ENCODE measurements at places on chromosomes 5 and 9.

DNA sequence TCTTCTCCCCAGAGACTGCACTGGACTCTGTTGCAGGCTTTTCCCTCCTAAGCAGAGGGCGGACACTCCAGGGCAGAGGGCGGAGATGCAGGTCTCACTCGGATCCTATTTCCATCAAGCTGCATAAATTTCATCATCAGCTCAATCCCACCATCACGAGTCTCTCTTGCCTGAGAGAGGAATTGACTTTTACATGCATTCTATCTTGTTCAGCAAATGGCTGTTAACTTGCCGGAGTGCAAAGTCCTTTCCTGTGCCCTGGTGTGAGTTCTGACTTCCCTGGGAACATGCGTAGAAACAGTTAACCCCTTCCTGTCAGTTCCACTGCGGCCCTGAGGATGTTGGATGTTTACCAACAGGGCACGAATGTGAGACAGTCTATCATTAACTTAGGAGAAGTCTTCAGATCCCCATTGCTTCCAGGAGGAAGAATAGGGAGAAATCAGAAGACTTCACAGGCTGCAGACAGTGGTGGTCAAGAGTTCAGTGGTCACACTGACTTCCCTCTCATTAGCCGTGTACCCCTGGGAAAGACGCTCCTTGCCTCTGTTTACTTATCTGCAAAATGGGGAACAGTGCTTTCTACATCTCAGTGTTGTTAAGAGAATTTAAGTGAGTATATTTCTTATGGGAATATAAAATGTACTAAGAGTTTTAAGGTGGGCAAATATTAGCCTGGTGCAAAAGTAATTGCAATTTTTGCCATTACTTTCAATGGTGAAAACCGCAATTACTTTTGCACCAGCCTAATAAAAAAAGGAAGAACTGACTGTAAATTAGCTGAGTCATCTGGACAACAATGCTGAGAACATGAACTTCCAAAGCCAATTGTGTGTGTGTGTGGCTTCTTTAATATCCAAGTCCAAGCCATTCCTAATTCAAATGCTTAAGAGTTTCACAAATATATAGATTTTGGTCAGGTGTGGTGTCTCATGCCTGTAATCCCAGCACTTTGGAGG is 248.0 kb downstream of the DRD1 start:
- DNase-seq = no peak

- DNase-seq = no peak
Observed at GRCh38 chr9:124198948-124199347, 58.8 kb upstream of the NEK6 start.

DNA sequence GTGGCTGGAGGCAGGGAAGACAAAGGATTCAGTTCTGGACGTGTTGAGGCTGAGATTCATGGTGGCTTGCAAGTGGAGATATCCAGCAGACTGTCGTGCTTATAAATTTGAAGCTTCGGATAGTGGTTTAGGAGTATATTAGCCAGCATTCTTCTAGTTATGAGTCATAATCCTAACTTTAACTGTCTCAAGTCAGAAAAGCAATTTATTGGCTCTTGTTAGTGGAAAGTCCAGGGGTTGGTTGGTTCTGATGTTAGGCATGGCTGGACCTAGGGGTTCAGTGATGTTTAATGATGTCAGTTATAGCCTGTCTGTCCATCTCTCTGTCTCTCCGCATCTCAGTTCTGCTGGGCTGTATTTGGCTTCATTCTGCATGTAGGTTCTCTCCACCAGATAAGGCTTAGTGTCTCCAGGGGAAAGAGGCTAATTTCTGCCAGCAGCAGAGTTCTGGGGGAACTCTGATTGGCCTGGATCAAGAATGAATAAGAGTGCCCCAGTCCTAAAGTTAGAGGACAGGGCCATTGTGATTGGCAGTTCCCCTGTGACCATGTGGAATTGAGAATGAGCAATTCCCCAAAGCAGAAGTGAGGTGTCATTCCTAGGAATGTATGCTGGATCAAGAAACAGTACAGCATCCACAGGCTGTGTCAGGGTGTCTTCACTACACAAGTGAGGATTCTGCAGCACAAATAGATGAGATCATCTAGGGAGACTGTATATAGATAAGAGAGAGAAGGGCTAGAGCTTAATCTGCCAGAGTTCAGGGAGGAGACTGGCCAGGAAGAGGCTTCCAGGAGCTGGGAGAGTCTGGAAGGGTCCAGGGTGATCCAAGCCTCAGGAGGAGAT is 72.9 kb upstream of the SHB start:
- no peak for DNase-seq

GRCh38 chr9:114258218-114258617 is 64.7 kb upstream of the ORM1 start:
- DNase-seq = no peak

- no peak for DNase-seq
Observed at GRCh38 chr9:8365029-8365428, 565.5 kb upstream of the DMAC1 start.

DNA sequence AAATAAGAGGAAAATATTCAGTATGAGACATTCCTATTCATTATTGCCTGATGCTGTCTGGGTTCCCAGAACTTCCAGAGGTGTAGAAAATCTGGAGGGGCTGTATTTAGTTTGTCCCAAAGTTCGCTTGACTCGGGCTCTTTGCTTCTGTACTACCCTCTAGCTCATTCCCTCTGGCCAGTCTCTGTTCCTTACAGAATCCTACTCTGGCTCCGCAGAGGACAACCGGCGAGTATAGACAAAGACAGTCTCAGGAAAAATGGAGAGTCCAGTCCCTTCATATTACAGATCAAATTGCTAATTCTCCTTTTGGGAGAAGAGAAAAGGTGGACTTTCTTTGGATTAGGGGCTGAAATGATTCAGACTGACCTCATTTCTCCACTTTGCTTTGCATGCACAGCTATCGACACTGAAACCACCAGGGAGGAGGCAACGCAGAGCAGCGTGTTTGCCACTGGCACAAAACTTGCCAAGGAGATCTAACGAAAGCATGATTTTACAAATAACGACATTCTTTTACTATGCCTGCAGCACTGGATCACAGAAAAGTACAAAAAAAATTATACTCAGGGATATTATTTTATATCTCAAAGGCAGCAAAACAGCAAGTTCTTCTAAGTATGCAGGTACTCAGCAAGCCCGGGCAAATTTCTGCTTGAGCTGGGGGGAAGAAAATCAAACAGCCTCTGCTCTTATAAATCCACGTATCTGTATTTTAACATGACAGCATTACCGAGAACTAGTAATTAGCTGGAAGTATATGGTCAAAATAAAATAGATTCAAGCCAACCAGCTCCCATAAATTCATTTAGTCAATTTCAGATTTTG is 279.7 kb downstream of the NPR3 start:
- DNase-seq = no peak

DNA sequence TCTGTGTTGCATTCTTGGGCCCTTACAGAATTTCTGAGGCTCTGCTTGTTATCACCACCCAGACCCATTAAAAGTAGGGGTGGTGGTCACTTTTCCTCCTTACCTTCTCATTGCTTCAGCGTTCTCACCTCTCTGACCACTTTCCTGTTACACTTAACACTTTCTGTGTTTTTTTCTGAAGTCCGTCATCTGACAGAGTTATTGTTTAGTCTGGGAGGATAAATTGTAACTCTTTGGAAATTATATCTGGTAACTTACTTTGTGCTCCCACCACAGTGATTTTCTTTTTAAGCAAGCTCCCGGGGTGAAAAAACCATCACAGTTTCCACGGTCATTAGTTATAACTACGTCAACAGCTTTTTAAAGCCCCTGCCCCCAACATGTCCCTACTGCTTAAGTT is 211.2 kb upstream of the OTULINL start:
- no peak for DNase-seq

GRCh38 chr5:177169271-177169670 is 35.7 kb downstream of the NSD1 start:
- DNase-seq = no peak

GRCh38 chr5:32074401-32074800 is 99.7 kb downstream of the GOLPH3 start:
- no peak for DNase-seq

DNA sequence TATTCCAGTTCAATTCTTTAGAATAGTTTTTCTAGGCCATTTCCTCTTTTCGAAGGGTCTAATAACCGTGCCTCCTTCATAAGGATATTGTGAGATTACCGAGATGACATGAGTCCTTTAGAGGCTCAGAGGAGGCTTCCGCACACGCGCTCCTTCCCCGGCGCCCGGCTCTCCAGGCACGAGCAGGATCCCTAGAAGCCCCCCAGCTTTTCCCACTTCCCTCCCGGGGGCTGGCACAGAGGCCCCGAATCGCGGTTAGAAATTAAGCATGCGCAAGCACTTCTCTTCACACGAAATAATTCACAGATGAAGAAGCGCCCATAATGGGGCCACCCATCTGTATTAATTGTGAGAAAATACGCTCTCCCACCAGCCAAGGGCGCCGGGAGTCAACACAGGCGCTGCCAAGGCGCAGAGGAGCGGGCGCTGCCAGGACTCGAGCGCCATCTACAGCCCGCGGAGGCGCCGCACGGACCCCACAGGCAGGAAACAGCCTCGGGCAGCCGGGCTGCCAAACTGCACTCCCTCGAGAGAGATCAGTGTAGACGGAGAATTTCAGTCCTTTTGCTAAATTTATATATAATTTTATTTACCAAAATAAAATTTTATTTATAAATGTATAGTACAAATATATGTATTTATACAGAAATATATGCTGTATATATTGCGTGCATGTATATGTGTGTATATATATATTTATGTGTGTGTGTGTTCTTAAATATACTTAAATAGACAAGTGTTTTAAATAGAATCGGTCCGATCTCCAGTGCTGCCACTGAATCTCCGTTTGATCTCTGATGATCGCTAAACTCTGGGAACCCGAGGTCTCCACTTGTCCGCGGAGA is 258.1 kb upstream of the NFIL3 start:
- peak; percentile 89 for DNase-seq

DNA sequence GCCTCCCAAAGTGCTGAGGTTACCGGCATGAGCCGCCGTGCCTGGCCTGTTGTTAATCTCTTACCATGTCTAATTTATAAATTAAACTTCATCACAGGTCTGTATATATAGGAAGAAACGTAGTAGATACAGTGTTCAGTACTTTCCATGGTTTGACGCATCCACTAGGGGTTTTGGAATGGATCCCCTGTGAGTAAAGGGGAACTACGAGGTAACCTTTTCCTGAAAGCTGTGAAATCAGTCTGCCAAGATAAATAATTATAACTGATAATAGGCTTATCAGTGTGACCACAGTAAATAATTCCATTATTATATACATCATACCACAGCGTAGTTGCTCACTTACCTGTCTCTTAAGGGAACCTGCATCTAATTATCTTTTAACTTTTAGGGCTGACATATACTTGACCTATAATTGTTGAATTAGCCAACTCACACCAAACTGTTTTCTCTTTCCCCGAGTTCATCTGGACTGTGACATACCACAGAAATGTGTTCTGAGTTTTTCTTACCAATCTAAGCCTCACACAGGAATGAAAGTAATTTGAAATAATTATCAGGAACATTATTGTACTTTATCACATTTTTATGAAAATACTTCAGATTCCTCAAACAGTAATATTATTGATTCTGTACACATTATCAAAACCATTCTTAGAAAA is 42.9 kb downstream of the DAPK1 start:
- DNase-seq = no peak

All from glutamatergic neuron (in vitro differentiated cells).